ENCODE measurements at places on chromosomes 1 and 21. TPM values are rescaled to one million over a fixed set of nuclear protein-coding genes. Genes with fewer than 3 reads are reported as not detected.
A peak's percentile ranks its signal among the peaks of the same experiment; 100 is the strongest.

DNA sequence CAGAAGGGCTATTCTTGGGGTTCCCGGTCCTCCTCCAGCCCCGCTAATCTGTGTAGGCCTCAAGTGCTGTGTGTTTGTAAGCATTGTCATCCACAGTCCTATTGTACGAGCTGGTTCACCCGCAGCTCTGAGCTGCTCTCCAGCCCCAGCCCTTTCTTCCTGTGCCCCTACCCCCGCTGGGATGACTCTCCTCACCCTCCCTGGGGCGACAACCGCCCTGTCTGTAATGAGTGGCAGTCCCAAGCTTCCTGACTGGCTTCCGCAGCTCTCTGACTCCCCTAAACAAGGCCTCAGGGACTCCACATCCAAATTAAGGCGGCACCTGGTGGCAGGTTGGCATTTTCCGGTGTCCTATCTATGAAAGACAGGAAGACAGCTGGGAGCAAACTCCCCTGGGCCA is 45.8 kb downstream of the TFF3 start:
- no peak for DNase-seq

DNA sequence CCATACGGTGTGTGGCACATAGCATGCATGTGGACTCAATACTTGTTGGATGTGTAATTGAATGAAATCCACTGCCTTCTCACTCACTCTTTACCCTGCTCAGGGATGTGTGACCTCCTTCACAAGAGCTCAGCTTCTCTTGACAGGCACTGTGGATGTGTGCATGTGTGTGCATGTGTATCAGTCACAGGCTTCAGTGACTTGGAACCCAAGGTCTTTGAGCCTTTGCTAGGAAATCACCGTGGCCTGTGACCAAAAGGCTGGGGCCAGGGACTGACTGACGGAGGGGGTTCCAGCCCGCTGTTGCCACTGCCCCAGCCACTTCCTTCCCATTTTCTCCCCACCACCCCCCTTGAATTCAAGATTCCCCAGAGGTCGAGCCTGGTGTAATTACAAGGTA is 144.4 kb upstream of the POU3F1 start:
- no peak for DNase-seq

DNA sequence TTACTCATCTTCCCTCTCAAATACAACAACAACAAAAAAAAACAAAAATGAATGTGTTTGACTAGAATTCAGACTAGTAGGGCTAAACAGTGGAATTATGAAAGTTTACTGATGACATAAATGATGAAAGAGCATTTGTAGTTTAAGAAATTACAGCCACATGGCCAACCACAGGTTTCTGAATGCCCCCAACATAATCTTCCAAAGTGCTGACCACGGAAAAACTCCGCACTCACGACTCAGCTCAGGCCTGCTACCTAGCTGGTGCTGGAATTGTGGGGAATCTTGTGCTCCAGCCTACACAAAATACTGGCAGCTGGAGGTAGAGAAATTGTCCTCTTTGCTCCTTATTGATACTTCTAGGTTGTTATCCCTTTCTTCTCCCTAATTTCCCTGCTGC is 23.6 kb upstream of the TBX15 start:
- DNase-seq: no peak

DNA sequence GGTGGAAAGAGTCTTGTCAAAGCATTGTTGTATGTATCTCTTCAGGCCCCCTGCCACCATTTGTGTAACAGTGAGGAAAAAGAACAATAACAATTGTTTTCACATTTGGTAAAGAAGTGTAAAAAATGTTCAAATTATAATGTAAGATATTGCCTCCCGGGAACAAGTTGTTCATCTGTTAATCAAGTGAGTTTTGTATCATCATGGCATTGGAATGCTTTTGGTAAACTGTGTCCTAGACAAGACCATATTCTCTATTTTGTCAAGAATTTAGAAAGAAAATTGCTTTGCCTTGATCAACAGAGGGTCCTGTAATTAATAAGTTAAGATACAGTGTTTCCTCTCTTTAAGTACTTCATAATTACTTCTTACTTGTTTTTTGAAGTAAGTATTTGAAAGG is 692.0 kb upstream of the NR5A2 start:
- DNase-seq: no peak

- DNase-seq: no peak
Observed at GRCh38 chr1:60470246-60470645, 396.7 kb upstream of the C1orf87 start.

The RABGGTB gene
- polyA plus RNA-seq: 87.6 TPM

The CELA3A gene
- polyA plus RNA-seq: 0.21 TPM

The FCRL2 gene
- polyA plus RNA-seq: 0.34 TPM

The DENND2C gene
- 6.0 TPM for polyA plus RNA-seq

DNA sequence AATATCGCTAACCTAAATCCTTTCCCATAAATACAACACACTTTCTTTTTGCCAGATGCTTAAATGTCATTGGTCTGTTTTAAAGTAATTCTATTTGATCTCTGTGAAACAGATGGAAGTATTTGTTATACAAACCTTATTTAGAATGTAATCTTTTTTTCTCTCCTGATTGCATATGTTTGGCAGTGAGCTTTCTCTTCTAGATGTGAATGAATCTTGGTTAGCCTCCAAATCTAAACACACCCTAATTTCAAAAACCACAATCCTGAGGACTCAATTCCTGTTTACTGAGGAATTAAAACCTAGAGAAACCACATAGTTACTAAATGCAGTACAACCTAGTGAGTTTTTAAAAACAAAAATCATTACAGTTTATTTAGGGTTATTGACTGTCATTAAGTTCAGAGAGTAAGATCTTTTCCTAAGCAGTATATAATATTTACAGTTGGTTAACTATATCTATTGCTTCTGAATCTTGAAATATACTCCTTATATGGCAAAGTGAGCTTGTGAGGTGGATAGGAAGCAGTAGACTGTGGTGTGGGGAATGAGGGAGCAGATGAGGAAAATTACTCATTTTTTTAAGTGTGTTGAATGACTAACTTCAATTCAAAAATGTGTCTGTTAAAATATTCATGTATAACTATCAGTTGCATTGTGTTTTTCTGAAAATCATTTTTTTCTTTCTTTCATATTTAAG is 218.7 kb downstream of the FMN2 start:
- peak; percentile 79 for DNase-seq

The RASSF5 gene
- 6.3 TPM for polyA plus RNA-seq

DNA sequence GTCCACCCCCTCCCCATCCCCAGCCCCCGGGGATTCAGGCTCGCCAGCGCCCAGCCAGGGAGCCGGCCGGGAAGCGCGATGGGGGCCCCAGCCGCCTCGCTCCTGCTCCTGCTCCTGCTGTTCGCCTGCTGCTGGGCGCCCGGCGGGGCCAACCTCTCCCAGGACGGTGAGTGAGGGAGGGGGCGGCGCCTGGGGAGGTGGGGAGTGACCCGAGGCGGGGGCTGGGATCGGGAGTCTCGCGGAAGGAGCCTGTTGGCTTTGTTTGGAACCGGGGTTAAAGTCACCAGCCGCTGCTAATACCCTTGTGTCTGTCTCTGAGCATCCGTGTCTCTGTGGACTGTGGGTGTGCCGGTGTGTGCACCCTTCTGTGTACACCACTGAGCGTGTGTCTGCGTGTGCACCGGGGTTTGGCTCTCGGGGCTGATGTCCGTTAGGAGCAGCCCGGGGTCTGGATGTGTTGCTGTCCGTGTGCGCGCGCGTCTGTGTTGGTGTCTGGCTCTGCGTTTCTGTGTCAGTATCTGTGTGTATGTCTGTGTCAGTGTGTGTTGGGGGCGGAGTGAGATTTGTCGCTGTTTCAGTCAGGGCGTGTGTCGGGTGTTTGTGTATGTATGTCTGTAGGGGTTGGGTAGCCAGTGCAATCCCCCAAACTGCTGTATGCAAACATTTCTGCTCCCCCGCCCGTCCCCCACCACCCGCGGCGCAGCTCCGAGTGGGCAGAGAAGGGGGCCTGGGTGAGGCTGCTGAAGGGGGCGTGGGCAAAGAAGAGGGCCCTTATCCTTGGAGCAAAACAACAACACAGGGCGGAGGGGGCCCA is 480 bp downstream of the CADM3 start:
- DNase-seq: no peak

GRCh38 chr1:9942399-9942938 is 722 bp downstream of the LZIC start:
- DNase-seq: peak; percentile 62

DNA sequence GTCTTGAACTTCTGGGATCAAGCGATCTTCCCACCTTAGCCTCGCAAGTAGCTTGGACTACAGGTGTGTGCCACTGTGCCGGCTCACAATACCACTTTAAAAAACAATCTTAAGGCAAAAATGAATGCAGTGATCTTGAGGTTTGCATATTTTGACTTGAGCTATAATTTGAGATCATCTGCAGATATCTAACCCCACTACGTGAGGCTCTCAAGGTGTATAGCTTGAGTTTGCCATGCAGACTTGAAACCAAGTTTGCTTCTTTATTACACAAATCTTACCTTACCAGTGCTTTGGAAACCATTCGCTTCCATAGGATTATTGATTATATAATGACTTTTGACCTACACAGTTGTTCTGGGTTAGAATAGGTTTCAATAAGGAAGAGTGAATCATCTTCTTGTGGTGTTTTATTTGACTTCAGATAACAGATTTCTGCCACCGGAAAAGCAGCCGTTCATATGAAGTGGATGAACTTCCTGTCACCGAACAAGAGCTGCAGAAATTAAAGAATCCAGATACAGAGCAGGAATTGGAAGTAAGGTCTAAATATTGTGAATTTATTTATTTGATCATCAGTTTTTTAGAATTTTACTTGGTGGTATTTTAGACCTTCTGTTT is 155.1 kb downstream of the VPS13D start:
- no peak for DNase-seq

DNA sequence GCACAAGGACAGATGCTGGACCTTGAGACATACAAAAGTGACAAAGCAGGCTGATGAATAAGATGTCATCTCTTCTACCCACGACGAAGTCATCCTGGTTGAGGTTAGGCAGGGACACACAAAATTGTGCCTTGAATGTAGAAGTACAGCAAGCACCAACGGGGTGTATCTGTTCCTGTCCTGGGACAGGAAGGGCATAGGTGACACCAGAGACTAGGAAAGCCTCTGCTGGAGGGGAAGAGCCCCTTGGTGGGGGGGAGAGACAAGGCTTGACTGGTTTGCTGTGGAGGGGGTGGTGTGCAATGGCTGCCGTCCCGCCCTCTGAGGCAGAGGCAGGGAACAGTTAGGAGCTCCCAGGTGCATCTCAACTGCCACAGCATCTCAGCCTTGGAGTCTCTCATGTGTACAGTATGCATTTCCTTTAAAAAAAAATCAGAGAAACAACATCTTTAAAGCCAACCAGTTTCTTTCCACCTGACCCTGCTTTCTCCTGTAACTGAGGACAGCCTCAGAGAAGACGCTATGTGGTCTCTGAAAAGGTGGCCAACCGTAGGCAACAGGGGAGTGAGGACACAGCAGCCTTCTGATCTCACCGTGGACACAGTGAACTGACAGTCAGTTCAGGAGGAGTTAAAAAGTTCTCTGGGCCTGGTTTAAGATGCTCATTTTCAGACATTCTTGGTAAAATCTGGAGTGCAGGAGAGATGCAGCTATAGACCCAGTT is 17.7 kb upstream of the GFI1 start:
- no peak for DNase-seq

GRCh38 chr21:34999397-34999941 is 49.6 kb downstream of the RUNX1 start:
- DNase-seq: peak; percentile 59

- no peak for DNase-seq
Observed at GRCh38 chr1:239023732-239024360, 362.5 kb upstream of the CHRM3 start.

The CHRNB2 gene
- 0.22 TPM for polyA plus RNA-seq

The PRDX6 gene
- polyA plus RNA-seq: 642 TPM

DNA sequence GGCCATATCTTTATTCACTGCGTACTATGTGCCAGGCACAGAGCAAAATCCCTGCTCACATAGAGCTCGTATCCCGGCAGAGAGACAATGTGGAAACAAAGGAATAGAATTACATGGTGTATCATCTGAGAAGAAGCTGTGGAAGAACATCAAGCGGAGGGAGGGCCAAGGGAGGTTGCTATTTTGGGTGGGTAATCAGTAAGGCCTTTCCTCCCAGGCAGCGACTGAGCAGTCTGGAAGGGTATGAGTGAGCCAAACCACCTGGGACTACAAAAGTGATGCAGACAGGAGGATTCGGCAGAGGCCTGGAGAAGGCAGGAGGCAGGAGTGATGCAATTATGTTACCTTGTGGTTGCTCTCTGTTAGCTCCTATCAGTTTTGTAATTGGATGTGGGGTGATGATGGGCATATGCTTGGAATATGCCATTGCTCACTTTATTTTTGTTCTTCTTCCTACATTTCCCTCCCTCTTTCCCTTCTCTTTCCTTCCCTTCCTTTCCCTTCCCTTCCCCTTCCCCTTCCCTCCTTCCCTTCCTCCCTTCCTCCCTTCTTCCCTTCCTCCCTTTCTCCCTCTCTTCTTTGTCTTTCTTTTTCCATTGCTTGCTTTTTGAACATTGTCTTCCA is 172.9 kb downstream of the DISC1 start:
- no peak for DNase-seq

- no peak for DNase-seq
Observed at GRCh38 chr1:169989246-169989645, 85.2 kb downstream of the KIFAP3 start.

DNA sequence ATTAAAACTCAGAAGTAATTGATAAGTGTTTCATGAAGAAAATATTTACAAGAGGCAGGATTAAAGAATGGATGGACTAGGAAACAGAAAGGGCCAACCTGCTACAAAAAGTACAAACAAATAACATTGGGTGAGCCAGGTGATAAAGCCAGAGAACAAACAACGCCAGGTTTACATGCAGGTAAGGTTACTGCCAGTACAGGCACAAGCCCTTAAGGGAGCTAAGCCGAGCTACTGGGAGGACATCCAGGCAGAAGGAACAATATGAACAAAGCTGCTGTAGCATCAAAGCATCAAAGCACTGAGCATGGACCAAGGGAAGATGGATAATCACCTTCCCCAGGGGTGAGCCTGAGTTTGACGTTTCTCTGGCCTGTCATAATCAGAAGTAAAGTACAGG is 380.7 kb downstream of the SEC16B start:
- DNase-seq: no peak

GRCh38 chr1:174815036-174815435 is 184.7 kb upstream of the CACYBP start:
- no peak for DNase-seq

The ST6GALNAC5 gene
- 1.5 TPM for polyA plus RNA-seq

The NKAIN1 gene
- 2.2 TPM for polyA plus RNA-seq

- no peak for DNase-seq
Observed at GRCh38 chr1:241266121-241266520, 90.9 kb downstream of the RGS7 start.

GRCh38 chr1:51526248-51526647 is 7.2 kb upstream of the EPS15 start:
- DNase-seq: no peak

The CFHR5 gene
- not detected for polyA plus RNA-seq

All from muscle of leg (tissue), 16 donors.